ENCODE measurements at places on chromosomes 1 and 21.

DNA sequence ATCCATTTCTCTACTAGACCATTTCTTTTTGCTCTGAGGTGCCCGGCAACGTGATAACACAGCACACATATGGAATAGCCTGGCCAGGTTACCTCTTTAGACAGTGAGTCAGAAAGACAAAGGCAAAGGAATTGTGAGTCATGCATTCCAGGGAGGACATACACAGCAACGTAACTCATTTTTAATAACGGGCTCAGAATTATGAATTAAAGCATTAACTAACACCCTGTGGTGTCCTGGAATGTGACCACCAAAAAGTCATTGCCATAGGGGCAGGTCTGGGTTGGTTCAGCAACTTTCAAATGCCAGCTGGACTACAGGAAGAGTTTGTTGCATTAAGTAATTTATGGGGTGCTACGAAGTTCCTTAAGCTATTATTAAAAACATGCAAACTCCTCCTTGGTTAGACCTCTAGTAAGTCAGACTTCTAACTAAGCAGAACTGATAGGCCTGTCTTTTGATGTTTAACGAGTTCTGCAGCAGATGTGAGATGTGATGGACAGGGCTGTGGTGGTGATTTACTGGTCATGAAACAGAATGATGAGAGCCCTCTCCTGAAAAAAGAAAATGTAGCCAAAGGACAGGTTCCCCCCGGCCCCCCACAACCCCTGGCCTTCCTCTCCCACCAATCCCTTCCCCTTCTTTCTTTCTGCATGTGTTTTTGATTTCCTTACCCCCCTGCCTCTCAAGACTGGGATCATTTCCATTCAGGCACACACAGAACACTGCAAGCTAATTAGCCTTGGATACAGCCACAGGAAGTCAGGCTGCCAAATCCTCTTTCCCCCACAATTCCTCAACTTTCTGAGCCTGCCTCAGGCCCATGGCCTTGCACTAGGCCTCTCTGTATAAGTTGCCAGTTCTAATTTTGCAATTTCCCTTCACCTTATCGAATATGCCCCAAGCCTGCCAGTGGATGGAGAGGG, 88.9 kb upstream of the HAO2 start:
- DNase-seq, result peak; percentile 65

DNA sequence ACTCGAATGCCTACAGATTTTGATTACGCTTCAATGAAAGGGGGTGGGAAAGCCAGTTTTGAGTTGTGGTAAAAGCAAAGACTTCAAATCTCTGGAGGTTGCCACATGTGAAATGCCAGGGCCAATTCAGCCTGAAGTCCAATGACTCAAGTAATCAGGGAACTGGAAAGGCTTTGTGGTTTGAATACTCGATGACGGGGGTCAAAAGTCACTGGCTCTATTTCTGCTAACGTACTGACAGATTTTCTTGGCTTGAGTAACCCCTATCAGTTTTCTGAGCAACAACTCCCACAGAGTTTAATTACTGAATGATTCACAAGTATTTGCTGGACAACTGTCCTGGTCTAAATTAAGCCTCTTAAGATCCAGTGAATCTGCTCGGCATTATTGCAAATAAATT, 152.2 kb downstream of the SIPA1L2 start:
- DNase-seq, result peak; percentile 98

DNA sequence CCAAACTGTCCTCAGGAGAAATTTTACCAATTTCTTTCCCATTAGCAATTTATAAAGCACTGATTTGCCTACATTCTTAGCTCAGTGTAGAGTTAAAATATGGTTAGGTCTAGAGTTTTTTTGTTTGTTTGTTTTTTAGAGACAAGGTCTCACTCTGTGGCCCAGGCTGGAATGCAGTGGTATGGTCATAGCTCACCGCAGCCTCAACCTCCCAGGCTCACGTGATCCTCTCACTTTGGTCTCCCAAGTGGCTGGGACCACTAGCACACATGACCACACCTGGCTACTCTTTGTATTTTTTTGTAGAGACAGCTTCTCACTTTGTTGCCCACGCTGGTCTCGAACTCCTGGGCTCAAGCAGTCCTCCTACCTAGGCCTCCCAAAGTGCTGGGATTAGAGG, 10.6 kb upstream of the RALGPS2 start:
- DNase-seq, result no peak

- no peak for DNase-seq
These were observed 124.8 kb downstream of the GALNT2 start for GRCh38 chr1:230191855-230192254.

DNA sequence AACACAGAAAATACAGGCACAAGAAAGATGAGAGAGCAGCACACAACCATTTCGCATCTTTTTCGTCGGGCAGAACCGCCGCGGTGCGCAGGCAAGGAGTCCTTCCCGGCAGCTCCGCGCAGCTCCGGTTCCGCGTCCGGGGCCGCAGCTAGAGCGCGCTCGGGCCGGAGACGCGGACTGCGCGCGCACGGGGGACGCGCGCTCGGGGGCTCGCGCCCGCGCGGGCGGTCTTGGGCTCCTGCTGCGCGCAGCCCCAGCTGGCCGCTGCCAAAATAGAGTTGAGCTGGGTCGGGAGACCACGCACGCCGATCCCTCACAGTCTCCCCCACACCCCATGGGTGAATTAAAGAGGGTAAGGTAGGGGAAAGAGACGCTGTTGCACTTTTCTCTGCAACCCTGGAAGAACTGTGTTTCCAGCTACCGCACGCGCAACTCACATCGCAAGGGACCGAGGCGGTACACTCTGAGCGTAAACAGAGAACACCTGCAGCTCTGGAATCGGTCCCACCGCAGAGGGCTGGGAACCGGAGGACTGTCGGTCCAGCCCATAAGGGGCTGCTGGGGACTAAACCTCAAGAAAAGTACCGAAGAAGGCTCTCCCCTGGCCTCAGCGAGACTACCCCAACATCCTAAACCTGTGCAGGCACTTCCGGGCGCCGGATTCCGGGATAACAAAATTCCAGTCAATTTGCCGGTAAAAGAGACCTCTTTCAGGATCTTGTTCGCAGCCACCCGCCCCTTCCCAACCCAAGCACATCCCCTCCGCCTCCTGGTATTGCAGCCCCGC, 1.7 kb downstream of the NR5A2 start:
- no peak for DNase-seq

Measured in myocyte (in vitro differentiated cells).